Vagina (tissue), 2 donors: ENCODE measurements at places on chromosomes 12 and 14.

DNA sequence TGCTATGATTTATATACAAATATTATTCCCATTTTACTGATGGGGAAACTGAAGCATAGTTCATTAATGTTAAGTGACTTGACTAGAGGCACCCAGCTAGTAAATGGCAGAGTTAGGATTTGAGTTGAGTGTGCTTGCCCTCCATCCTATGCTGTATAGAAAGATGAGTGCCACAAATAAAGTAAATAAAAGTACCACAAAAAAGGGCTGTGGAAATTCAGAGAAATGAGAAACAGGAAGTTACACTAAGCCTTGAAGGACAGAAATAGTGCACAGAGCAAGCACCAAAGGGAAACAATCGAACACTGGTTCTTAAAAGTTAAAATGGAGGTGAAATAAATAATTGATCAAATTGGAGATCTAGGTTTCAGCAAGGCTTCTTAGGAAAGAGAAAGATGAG, 9.2 kb upstream of the ABCD2 start:
- DNase-seq: no peak

- no peak for DNase-seq
Measured at GRCh38 chr12:116759783-116760621, 21.9 kb downstream of the RNFT2 start.

GRCh38 chr14:85041618-85042017, 488.3 kb upstream of the FLRT2 start:
- no peak for DNase-seq

DNA sequence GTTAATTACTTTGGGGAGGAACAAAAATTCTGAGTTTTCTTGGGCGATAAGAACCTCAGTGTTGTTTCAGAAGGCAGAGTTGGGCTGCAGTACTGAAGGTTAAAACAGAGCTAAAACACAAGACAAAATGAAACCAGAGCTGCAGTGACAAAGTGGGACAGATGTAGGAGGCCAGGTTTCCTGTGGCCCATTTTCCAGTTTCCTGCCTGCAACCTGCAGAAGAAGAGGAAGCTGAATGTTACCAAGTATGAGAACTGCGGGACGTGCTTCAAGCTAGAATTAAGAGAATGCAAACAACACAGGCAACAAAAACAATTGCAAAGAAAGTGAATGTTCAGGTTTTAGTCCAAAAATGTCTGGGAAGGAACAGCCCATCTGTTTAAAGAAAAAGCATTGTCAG, 17.8 kb downstream of the ELK3 start:
- no peak for DNase-seq

GRCh38 chr12:47160316-47161244, 80.8 kb upstream of the AMIGO2 start:
- DNase-seq: no peak

GRCh38 chr12:113135178-113136127, at the start of gene RASAL1:
Gene RASAL1 (minus strand): TSS chr12:113135761. CDS start chr12:113135462, 299 bp downstream.
- no peak for DNase-seq

- no peak for DNase-seq
Measured at GRCh38 chr12:31751085-31751484, 22.3 kb upstream of the AMN1 start.

DNA sequence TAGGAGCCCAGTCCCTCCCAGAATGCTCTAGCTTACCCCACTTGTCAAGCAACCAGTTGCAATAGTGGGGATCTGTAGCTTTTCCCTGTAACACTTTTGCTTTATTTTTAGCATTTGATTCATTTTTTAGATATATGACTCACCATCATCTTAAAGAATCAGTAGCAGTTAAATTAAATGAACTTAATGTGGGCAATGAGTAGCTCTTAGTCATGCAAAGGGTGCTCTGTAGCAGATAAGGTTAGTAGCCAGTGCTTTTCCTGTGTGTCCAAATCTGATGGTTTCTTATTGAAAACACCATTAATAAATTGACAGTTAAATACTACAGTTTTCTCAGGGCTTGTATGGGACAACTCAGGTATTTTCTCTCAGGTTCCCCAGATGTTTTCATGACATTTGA, 311.8 kb downstream of the RERGL start:
- DNase-seq: no peak

- DNase-seq: no peak
Measured at GRCh38 chr14:33693237-33693636, 257.6 kb downstream of the EGLN3 start.

DNA sequence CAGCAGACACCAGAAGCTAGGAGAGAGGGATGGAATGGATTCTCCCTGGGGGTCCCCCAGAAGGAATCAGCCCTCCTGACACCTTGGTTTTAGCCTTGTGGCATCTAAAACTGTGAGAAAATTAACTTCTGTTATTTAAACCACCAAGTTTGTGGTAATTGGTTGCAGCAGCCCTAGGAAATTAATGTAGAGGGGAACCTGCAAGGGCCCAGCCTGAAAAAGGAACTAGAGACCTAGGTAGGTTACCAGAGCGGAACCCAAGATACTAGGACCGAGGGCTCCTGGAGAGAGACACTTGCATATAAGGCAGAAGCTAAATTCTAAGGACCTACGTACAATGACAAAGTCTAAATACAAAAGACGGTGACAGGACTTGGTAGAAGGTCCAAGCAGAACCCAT, 8.1 kb upstream of the DENND5B start:
- no peak for DNase-seq

DNA sequence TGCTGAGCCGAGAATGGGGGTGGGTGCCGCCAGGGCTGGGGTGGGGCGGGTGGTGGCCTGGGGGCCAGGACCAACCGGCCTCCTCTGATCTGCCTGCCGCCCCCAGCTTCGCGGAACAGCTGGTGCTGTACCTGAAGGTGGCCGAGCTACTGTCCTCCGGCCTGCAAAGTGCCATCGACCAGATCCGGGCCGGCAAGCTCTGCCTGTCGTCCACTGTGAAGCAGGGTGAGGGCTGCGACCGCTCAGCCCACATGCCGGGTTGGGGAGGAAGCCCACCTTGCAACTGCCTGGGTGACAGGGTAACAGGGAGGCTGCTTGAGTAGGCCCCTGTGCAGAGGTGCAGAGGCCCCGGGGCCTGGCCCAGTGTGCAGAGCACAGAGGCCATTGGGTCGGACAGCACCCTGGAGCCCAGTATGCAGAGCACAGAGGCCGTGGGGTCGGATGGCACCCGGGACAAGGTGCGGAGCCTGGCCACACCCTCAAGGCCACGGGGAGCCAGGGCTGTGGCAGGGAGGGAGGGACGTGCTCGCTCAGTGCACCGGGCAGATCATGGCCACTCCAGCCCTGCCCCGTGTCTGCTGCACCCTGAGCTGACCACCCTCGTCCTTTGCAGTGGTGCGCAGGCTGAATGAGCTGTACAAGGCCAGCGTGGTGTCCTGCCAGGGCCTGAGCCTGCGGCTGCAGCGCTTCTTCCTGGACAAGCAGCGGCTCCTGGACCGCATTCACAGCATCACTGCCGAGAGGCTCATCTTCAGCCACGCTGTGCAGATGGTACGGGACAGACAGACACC, 9.5 kb upstream of the PUS1 start:
- no peak for DNase-seq

- no peak for DNase-seq
Measured at GRCh38 chr14:20327005-20327869, 5.8 kb downstream of the CCNB1IP1 start.

- no peak for DNase-seq
Measured at GRCh38 chr12:132305560-132305966, 23.8 kb downstream of the GALNT9 start.

DNA sequence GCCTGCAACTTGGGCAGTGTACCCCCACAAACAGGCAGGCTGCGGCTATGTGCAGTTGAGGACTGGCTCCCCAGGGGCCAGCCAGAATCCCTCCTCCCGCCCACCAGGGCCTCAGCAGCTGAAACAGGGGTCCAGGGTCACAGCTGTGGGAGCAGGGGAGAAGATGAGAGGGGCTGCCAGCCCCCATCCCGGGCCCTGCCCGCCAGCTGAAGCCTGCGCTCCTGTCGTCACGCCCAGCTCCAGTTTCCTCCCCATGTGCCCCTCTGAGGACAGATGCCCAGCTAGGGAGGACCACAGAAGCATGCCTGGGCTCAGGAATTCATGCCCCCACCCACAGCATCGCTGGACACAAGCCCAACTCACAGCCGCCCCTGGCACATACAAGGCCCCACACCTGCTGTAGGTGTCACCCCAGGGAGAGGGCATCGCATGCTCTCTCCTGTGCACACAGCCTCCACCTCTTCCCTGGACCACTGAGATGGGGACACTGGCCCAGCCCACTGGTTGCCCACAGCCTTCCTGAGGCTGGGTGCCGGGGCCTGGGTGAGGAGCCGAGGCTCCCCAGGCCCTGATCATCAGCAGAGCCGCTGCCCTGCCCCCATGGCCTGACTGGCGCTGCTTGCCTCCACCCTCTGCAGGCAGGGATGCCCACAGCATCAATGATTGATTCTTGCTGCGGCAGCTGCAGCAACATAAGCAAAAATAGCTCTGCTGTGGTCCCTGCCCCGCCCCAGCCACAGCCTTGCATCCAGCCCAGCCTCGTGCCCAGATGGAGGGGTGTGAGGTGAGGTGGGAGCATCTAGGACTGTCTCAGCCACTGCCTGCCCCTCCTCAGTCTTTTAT, 3.7 kb upstream of the CLBA1 start:
- no peak for DNase-seq

DNA sequence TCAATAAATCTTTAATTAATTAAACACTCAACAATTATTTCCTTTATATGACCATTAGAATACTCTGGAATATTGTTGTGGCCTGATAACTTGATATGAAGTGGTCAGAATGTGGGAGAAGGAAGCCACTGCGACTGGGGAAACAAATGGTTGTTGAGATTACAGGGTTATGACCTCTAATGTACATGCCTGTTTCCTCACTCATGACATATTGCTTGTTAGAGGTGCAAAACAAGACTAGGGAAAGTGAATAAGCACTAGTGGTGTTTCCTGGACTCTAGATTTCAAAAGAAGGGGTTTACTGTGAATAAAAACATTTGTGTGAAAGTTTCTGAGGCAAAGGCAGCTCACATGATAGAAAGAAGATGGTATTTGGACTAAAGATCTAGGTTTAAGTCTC, 53.3 kb downstream of the STAB2 start:
- no peak for DNase-seq

- no peak for DNase-seq
Measured at GRCh38 chr12:65742018-65743010, 82.0 kb upstream of the HMGA2 start.

DNA sequence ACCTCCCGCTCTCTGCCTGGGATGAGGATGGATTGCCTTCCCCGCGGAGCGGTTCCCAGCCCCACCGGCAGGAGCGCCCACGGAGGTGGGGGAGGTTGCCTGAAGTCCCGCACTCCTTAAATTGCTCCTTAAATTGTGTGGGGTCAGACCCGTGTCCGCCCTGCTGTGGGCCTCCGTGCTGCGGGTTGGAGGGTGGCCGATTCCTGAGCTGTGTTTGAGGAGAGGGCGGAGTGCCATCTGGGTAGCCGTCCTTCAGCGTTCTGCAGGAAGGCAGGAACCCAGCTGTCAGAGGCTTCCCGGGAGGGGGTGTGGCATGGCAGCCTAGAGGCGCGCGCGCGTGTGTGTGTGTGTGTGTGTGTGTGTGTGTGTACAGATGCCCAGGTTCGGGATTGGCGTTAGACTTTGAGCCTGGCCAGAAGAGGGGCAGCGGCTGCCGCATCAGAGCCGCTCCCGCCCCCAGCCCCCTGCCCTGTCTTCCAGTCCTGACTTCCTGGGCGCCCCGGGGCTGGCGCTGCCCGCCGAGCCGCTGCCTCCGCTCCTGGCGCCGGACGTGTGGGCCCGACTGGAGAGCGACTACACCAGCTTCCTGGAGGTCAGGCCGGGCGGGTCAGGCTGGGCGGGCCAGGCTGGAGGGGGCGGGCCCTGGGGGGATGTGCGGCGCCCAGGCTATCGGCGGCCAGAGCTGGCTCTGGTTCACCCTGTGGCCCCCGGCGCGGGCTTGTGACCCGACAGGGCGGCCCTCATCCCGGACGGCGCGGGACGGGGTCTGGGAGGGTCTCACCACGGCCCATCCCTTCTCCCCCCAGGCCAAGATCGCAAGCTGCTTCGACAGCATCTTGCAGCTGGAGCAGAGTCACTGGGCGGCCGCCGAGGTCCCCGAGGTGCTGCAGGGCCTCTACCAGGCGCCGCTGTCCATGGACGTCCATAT, 9.2 kb downstream of the EXOC3L4 start:
- DNase-seq: no peak

DNA sequence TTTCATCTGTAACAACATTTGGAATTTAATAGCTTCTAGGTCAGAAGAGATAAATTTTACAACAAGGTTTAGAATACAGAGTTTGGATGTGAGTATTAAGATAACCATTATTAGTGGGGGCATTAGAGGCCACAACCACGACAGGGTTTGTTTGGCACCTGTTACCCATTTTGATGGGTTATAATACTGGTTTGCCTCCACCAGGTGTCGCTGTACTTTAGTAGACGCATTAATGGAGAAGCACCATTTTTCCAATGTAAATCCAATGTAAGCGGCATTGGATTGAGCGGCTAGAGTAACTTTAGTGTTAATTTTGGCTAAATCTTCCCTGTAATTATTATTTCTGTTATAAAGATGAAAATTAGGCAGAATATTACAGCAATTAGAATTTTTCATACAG, 136.2 kb downstream of the SLCO1B3 start:
- DNase-seq: no peak

GRCh38 chr12:82817368-82817767, 130.7 kb downstream of the TMTC2 start:
- DNase-seq: no peak

GRCh38 chr12:109946913-109947312, 46.8 kb downstream of the TCHP start:
- DNase-seq: no peak

- no peak for DNase-seq
Measured at GRCh38 chr12:15074351-15074750, 101.5 kb downstream of the PDE6H start.

GRCh38 chr12:11856971-11857370, 207.5 kb downstream of the ETV6 start:
- DNase-seq: no peak

GRCh38 chr14:37545174-37545573, 49.9 kb downstream of the FOXA1 start:
- DNase-seq: no peak

DNA sequence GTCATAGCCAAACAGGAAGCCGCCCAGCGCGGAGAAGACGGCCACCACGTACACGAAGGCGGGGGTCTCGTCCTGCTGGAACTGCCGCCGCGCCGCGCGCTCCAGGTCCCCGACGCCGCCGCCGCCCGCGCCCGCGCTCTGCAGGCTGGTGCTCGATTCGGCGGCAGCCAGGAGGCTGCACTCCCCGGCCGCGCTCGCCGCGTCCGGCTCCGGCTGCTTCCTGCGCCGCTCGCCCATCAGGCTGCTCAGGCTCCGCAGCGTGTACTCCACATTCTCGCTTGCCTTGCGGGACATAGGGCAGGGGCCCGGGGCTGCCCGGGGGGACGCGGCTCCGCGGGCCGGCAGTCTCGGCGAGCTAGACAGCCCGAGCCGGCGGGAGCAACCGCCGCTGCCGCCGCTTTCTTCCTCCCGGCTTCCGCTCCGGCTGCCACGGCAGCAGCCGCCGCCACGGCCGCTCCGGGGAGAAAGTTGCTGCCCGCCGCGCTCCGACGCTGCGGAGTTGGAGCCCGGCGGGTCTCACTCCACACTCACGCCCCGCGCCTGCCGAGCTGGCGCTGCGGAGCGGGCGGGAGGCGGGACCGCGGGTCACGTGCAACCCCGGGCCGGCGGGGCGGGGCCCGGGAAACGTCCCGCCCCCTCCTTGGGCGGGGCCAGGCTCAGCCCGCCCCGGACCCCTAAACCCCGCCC, at the start of gene SLC2A13:
Gene SLC2A13, minus strand, starts transcription at position 567 of the 687 bp plus-strand sequence. Its CDS starts 273 bp downstream, at position 294.
- no peak for DNase-seq

GRCh38 chr14:100536121-100536510, 51.1 kb downstream of the BEGAIN start:
- DNase-seq: no peak
